ENCODE measurements at places on chromosomes 4 and X.
A peak's percentile ranks its signal among the peaks of the same experiment; 100 is the strongest.

GRCh38 chr4:6502747-6503465 lies 30.5 kb upstream of the PPP2R2C start:
- no peak for DNase-seq

DNA sequence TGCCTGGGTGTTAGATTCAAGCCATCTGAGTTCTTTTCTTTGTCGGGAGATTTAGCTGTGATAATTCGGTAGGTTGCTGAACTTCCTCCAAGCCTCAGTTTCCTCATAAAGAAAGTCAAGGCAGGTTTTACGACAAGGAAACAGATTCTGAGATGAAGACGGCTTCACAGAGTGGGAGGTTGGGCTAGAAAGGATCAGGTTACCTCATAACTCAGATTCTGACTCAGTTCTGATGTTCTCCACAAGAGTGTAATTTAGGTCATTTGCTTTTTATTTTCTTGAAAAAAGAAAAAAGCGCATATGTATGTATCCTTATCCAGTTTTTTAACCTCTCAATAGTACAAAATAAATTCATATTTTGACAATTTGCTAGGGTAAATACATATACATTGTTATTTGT lies 47.2 kb upstream of the ELOVL6 start:
- no peak for DNase-seq

GRCh38 chrX:40006106-40007017 lies 91.4 kb downstream of the BCOR start:
- no peak for DNase-seq

DNA sequence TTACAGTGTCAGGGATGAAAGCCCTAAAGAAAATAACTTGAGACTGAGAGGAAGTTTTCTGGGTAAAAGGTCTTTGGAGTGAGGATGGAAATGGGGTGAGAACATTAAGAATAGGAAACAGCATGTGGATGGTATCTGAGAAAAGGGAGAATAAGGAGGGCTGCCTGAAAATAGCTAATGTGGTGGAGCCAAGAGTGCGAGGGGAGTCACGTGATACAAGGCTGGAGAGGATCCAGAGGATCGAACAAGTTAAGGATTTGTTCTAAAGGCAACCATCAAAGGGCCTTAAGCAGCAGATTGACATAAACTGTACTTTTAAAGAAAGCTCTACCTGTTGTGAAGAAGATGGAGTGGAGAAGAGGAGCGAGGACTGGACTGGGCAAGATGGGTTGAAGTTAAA lies 347.4 kb upstream of the AGA start:
- DNase-seq: no peak

GRCh38 chrX:130179579-130180215 lies 7.9 kb downstream of the RAB33A start:
- DNase-seq: no peak

DNA sequence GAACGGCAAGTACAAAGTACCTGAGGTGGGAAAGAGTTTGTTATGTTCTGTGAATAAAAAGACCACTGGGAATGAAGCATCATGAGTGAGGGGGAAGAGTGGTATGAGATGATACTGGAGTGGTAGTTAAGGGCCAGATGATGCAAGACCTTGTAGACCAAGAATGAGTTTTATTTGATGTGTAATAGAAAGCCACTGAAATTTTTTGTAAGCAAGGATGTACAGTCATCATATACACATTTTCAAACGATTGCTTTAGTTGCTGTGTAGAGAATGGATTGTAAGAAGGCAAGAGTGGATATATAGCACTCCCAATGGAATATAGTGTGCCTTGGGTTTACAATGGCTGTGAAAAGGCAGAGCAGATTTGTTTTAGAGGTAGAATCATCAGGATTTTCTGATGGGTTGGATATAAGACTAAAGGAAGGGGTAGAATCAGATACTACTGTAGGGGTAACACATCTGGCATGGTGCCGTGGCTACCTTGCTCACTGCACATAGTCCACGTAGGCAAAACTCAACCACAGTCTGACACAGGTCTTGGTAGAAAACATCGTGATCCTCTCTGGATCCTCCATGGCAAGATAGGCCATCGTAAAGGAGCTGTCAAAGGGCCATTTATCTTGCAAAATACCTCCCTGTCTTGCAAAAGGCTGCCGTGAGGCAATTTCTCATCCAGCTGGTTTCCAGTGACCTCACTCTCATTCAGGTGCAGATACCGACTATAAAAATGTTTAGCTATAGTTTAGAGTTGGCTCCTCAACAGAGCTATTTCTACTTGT lies 14.9 kb downstream of the TIFA start:
- DNase-seq: no peak

GRCh38 chr4:87802858-87803257 lies 3.5 kb downstream of the IBSP start:
- no peak for DNase-seq

DNA sequence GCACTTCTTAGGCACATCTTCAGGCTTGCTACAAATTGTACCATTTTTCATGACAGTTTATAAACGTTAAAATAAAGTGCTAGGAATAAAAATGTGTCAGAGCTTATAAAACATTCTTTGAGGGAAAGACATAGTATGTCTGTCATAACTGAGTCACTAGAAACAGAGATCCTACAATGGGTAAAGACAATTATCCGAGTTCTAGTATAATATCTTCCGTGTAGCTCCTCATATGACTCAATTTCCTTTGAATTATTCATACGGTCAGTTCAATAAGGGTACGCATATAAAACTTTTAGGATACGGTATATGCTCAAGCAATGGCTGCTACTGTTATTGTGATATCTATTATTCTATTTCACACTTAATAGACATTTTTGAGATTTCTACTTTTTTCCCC lies 349.1 kb downstream of the PCDH10 start:
- DNase-seq: no peak

DNA sequence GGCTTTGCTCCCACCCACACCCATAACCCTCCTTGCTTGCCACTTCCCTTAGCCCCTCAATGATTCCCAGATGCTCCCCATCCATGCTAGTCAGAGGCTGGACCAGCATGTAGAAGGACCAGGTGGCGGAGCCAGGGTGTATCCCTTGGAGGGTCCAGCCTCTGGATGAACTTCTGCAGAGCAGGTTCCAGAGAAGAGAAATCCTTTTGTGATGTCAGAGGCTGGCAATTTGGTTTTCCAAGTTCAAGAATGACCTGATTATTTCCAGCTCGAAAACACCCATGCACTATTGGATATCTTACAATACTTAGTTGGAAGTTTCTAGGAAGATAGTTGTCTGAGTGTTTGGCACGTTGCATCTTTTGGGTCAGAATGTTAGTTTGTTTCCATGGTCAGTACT lies 168.3 kb upstream of the RPS6KA3 start:
- DNase-seq: no peak

DNA sequence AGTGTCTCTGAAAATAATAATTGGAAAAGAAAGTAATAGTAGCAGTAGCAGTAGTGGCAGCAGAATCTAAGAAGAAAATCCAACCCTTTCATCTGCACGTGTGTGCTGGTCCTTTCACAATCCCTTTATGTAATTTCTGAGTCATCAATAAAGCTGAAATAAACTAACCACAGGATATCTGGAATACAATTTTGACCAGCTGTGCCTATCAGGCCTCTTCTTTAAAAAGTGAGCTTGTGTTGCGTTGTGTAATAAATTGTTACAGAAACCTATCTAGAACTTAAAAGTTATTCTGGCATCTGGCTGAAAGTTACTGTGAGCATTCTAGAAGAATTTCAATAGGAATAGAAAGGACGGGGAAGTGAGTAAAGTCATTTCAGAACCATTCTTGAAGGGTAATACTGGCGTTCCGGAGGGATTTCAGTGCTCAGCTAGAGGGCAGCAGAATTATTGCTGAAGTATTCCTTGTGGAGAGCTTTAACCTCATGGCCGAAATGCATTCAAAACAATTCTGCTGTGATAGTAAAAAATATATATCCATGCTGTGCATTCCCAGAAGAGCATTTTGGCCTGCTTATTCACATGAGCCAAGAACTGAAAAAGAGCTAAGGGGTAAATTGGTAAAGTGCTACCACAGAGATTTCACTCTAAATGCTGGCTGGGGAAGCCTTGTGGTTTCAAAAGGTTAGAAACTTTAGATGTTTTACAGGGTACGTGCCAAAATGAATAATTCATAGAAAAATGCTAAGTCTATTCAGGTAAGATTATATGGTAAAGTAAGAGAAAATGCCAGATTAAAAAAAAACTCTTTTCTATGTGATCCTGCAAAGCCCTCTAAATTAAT lies 260.6 kb downstream of the NKX6-1 start:
- no peak for DNase-seq

GRCh38 chrX:155334486-155335336 lies at the start of gene CLIC2:
Gene CLIC2 (minus strand): TSS chrX:155334614. CDS start chrX:155334427, 187 bp downstream.
- DNase-seq: no peak

GRCh38 chr4:71287305-71287704 lies 51.5 kb upstream of the SLC4A4 start:
- DNase-seq: no peak

DNA sequence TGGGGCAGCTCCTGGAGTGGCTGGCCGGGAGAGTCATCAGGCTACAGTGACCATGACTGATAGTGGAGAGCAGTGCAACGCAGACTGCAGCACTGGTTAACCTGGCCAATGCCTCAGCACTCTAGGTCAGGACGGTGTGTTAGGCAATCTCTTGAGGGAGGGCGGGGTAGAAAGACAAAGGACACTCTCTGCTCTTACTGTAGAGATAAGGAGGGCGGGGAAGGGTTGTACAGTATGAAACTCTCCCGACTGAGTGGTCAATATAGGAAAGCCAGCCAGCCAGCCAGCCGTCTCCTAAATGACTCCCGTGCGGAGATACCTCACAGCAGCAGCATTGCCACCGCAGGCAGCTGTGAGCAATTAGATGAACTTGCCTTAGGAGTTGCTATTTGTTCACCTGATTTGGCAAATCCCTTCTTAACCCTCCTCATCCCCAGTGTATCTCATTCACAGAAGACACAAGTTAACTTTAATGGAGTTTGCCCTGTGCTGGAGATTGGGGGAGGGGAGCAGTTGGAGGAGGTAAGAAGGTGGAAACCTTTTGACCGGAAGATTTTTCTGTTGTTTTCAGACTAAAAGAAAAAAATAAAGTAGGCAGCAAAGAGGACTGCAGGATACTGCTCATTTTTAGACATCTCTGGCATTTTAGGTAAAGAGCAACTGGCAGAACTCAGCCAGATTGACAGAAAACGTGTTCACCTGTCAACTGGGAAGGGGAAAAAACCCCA lies 330.5 kb downstream of the HNRNPD start:
- no peak for DNase-seq

GRCh38 chr4:38328989-38329729 lies 334.8 kb upstream of the KLF3 start:
- no peak for DNase-seq

DNA sequence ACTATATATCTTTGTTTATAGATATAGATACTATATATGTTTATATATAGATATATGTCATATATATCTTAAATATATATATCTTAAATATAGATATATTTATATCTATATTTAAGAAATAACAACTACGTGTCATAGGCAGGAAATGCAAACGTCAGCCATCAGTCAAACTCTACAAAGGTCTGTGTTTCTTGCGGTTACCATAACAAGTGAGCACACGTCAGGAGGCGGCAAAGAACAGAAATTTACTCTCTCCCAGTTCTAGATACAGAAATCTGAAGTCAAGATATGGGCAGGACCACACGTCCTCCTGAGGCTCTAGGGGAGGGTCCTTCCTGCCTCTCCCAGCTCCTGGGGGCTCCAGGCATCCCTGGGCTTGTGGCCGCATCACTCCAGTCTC lies 6.5 kb downstream of the PLCXD1 start:
- DNase-seq: no peak

DNA sequence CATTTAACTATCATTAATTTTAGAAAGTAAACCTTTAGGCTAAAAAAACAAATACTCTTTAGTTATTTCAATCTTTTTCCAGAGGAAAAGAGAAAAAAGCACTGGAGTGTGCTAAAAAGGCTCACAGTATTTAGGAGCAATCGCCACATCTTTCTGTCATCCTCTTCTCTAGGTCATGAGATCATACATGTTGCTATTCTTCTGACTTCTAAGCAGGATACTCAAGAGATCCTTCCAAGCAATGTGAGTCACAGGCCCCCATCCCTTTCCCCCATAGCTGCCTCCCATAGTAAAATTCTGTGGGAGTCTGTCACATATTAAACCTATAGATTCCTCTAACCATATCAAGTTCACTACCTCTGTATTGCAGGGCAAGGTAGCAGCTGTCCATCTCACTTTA lies 7.7 kb downstream of the EDNRA start:
- no peak for DNase-seq

GRCh38 chr4:72977936-72978485 lies 91.5 kb downstream of the COX18 start:
- no peak for DNase-seq

DNA sequence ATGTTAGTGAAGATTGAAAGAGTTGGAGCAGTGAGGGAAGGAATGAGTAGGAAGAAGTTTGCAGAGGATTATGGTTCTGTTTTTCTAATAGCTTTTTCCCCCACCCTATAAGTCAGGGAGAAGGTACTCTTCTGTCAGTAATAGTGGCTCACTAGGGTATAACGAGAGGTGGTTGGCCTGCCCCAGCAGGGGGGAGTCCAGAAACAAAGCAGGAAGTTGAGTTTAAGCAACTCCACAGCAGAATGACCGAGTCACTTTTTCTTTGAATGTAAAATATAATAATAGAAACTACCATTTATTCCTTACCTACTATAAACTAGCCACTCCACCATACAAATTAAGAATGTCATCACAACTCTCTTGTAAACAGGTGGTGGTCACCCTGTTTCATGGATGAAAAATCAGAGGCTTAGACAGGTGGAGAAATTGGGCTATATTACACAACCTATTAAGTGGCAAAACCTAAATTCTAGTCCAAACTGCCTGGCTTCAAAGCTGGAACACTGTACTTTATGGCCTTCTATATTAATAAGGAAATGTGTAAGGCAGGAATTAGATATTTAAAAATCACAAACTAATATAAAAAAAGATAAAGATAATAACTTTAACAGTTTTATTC lies 21.9 kb downstream of the AP1AR start:
- no peak for DNase-seq

- no peak for DNase-seq
These were observed 9.6 kb upstream of the SGMS2 start for GRCh38 chr4:107815158-107815557.

DNA sequence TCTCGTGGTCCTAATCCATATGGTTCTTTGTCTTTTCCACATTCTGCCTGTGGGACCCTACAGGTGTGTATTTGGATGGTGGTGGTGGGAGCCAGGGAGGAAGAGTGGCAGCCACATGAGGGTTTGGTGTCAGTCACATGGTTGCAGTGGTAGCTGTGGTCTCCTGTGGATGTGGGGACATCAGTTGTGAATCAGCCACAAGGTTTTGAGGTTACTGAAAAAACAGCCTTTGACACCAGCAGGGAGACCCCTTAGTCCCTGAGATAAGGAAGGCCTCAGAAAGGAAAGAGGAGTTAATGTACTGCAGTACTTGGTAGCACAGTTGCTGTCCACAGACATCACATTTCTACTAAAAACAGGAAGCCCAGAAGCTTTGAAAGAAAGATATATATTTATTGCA lies 15.8 kb upstream of the GAGE10 start:
- no peak for DNase-seq

- DNase-seq: no peak
These were observed 38.7 kb downstream of the AASDH start for GRCh38 chr4:56348576-56348975.

- peak; percentile 4 for DNase-seq
These were observed 769 bp downstream of the TCEAL1 start for GRCh38 chrX:103629318-103630170.

- no peak for DNase-seq
These were observed 61.1 kb upstream of the DCTD start for GRCh38 chr4:182978152-182978827.

GRCh38 chrX:30673127-30673796 lies 20.0 kb downstream of the GK start:
- DNase-seq: no peak

- no peak for DNase-seq
These were observed 227.6 kb upstream of the HDX start for GRCh38 chrX:84729809-84730208.

GRCh38 chrX:68841251-68842049 lies 12.6 kb downstream of the EFNB1 start:
- DNase-seq: no peak
